ENCODE measurements at places on chromosomes 2 and 18.

- DNase-seq: no peak
- peaks cover 21% of the 10 kb centered on the region for H3K36me3 ChIP-seq
- no peaks in the 10 kb centered on the region for H3K27me3 ChIP-seq
- no peak overlapping the region for H3K4me3 ChIP-seq
These were observed 90.2 kb upstream of the SLC25A52 start for GRCh38 chr18:31850844-31851243.

DNA sequence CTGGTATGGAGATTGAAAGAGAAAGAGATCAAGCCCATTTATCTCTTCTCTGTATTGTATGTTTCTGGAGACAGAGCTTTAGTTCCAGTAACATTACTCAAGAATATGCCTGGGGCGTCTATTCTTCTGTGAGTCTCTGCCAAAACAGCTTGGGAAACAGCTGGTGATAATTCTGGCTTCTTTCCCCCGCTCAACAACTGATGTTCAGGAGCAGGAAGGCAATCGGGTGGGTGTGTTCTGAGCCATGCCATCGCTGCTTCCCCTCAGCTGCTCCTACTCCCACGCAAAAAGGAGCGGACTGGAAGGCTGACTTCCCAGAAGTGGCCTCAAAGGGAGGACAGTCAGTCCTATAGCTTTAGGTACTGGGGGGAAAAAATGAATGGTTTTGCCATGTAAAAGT is 695.1 kb downstream of the PLCL1 start:
- no peak overlapping the region for H3K4me3 ChIP-seq
- H3K4me1 ChIP-seq: no peaks in the 10 kb centered on the region
- no peak overlapping the region for H3K27ac ChIP-seq
- H3K27me3 ChIP-seq: no peaks in the 10 kb centered on the region

- H3K36me3 ChIP-seq: peaks cover 3% of the 10 kb centered on the region
- no peaks in the 10 kb centered on the region for H3K4me1 ChIP-seq
- H3K27me3 ChIP-seq: peaks cover 10% of the 10 kb centered on the region
- H3K27ac ChIP-seq: no peak overlapping the region
- no peak for DNase-seq
These were observed 226.8 kb downstream of the TNS1 start for GRCh38 chr2:217775920-217776503.

DNA sequence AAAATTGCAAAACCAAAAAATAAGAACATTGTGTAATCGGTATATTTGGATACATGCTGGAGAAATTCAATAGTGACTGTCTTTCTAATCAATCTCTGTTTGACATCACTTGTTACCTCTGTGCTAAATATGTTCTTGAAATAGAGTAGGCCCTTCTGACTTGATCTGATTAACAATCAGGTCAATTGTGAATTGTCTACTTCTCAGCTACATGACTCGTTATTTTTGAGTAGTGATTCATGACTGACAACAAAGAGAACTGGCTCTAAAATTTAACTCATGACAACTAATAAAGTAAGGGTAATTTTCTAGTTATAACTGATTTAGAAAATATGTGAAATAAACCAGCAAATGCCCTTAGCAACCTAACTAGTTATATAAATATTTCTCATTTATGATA is 312.1 kb downstream of the TMX3 start:
- H3K27ac ChIP-seq: no peak overlapping the region
- no peak overlapping the region for H3K4me3 ChIP-seq
- H3K4me1 ChIP-seq: no peaks in the 10 kb centered on the region
- DNase-seq: no peak
- no peaks in the 10 kb centered on the region for H3K36me3 ChIP-seq

GRCh38 chr2:207532676-207533075 is 2.9 kb downstream of the CREB1 start:
- no peaks in the 10 kb centered on the region for H3K27me3 ChIP-seq
- H3K27ac ChIP-seq: peak overlapping the region; percentile 99
- DNase-seq: no peak
- H3K36me3 ChIP-seq: peaks cover 7% of the 10 kb centered on the region
- H3K4me1 ChIP-seq: peaks cover 27% of the 10 kb centered on the region
- H3K4me3 ChIP-seq: peak overlapping the region; percentile 87

DNA sequence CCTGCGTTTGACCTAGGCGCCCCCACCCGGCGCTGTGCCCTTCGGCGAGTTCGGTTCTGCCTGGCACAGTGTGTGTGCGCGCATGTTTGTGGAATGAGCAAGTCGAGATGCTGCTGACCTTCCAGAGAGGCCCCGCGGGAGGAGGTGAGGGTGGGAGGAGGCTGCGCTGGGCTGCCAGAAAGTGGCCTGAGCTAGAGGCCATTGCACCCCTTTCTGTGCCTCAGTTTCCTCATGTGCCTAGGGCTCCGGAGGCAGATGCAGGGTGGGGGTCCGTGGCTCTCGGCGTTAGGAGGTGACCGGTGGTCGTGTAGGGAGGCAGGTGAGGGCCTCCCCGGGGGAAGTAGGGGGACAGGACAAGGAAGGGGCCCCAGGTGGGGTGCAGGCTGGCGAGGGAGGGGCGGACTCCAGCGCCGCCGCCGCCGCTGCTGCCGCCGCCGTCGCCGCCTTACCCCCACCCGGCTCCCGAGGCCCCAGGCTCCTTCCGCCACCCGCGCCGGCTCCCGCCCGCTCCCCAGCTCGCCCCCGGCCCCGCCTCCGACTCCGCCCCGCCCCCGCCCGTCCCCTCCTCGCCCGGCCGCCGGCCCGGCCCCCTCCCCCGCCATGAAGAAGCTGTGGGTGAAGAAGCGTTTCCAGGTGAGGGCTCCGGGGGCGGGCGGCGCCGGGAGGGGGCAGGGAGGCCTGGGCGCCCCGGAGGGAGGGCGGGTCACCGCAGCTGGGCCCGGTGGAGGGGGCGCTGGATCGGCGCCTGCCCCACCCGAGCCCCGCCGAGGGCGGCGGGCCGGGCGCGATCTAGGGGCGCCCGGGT is 7.0 kb downstream of the SPEG start:
- H3K27me3 ChIP-seq: peaks cover 22% of the 10 kb centered on the region
- H3K4me1 ChIP-seq: peaks cover 12% of the 10 kb centered on the region
- no peak for DNase-seq
- no peaks in the 10 kb centered on the region for H3K36me3 ChIP-seq
- peak overlapping the region; percentile 82 for H3K4me3 ChIP-seq

GRCh38 chr2:74008761-74009395 is 24.2 kb downstream of the TET3 start:
- peaks cover 17% of the 10 kb centered on the region for H3K4me1 ChIP-seq
- H3K27me3 ChIP-seq: no peaks in the 10 kb centered on the region
- no peak overlapping the region for H3K27ac ChIP-seq
- peaks cover 5% of the 10 kb centered on the region for H3K36me3 ChIP-seq
- H3K4me3 ChIP-seq: no peak overlapping the region
- DNase-seq: no peak

DNA sequence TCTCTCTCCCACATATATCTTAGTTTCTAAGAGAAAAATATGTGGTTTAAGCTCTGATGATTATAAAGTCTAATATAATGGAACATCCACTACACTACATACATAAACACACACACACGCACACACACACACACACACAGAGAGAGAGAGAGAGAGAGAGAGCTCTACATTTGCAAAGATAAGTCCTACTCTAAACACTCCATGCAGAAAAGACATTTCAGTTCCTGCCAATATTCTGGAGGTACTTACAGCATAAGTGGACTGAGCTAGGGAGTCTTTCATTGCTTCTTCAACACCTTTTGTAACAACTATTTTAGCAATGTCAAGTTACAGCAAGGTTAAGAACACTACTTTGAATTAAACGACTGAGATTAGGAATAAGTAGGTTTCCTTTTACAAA is 80.1 kb downstream of the FIGN start:
- no peaks in the 10 kb centered on the region for H3K4me1 ChIP-seq
- no peaks in the 10 kb centered on the region for H3K27me3 ChIP-seq
- H3K4me3 ChIP-seq: no peak overlapping the region
- no peaks in the 10 kb centered on the region for H3K36me3 ChIP-seq
- no peak for DNase-seq

DNA sequence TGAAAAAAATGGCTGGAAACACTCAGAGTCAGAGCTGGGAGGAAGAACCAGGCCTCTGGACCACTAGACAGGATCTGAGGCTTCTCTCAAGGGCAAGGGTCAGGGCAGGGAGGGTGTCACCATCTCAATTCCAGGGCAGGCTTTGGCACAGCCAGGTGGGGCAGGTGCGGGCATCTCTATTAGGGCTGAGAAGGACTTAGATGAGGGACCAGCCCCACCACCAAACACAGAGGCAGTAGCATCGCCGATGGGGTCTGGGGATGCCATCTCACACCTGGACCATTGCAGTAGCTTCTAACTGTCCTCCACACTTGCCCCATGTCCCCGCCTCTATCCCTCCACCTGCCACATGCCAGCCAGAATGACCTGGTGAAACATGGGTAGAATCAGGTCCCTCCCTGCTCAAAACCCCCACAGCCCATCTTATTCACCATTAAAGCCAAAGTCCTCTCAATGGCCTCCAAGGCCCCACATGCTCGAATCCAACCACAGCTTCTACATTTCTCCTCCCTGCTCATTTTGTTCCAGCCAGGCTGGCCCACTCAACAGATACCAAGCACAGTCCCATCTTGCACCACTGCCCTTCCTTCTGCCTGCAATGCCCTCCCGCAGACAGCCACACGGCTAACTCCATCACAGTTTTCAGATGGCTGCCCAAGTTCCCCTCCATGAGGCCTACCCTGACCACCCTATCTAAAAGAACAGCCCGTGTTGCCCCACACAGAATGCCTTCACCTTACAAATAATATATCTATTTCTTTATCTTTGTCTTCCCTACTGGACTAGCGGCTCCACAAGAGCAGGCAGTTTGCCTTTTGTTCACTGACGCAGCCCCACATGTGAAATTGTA is 177.4 kb downstream of the SMAD2 start:
- peaks cover 15% of the 10 kb centered on the region for H3K27me3 ChIP-seq
- no peak for DNase-seq
- no peaks in the 10 kb centered on the region for H3K36me3 ChIP-seq
- H3K4me1 ChIP-seq: peaks cover 9% of the 10 kb centered on the region

DNA sequence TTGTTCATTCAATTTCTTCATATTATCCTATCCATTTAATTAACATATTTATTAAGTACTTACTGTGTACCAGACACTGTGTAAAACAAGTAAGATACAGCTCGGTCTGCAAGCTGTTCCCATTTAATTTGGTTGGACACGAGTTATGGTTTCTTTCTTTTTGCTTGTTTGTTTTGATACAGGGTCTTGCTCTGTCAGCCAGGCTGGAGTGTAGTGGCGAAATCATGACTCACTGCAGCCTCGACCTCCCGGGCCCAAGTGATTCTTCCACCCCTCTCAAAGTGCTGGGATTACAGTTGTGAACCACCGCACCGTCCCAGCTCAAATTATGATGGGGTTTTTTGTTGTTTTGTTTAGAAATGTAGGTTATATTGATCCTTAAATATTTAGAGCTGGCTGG is 9.0 kb downstream of the CYBRD1 start:
- peaks cover 12% of the 10 kb centered on the region for H3K27me3 ChIP-seq
- H3K27ac ChIP-seq: no peak overlapping the region
- DNase-seq: no peak
- H3K36me3 ChIP-seq: no peaks in the 10 kb centered on the region

- no peaks in the 10 kb centered on the region for H3K36me3 ChIP-seq
- H3K27me3 ChIP-seq: peaks cover 13% of the 10 kb centered on the region
- DNase-seq: no peak
- H3K27ac ChIP-seq: no peak overlapping the region
- H3K4me3 ChIP-seq: no peak overlapping the region
These were observed 74.3 kb upstream of the NPAS2 start for GRCh38 chr2:100745604-100746003.

DNA sequence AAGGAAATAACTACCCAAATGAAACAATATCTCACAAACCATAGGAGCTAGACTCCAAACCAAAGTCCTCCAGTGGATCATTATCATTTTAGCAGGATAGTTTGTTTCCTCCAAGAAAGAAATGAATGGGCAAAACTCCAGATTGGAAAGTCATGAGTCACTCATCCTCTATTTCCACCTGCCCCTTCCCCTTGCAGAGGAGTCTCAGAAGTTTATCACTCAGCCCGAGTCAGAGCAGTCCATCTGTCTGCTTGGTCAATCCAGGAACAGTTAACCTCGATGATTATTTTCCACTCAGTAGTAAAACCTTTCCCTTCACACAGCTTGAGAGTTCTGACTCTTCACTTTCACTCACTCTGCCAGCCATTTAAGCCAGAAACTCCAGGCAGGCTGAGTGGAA is 462.2 kb downstream of the BCL11A start:
- no peaks in the 10 kb centered on the region for H3K36me3 ChIP-seq
- H3K4me1 ChIP-seq: no peaks in the 10 kb centered on the region
- no peak for DNase-seq
- peak overlapping the region; percentile 14 for H3K27ac ChIP-seq

DNA sequence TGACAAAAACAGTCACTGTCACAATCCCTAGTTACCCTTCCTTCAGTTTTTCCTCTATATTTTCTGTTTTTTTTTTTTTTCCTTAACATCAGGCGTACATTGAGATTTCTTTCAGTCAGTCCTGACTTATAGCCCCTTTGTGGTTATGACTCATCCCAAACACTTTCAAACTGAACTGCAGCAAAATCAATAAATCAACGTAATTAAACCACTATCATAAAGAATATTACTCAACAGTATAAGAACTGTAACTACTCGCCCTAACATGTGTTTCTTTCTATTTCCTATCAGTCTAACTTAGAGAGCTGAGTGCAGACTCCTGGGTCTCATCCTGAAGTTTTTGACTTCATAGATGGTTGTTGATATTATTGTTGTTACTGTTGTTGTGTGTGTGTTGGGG is 523.5 kb downstream of the LRRTM4 start:
- no peaks in the 10 kb centered on the region for H3K27me3 ChIP-seq
- no peaks in the 10 kb centered on the region for H3K4me1 ChIP-seq
- no peak overlapping the region for H3K4me3 ChIP-seq
- H3K36me3 ChIP-seq: no peaks in the 10 kb centered on the region
- DNase-seq: no peak

DNA sequence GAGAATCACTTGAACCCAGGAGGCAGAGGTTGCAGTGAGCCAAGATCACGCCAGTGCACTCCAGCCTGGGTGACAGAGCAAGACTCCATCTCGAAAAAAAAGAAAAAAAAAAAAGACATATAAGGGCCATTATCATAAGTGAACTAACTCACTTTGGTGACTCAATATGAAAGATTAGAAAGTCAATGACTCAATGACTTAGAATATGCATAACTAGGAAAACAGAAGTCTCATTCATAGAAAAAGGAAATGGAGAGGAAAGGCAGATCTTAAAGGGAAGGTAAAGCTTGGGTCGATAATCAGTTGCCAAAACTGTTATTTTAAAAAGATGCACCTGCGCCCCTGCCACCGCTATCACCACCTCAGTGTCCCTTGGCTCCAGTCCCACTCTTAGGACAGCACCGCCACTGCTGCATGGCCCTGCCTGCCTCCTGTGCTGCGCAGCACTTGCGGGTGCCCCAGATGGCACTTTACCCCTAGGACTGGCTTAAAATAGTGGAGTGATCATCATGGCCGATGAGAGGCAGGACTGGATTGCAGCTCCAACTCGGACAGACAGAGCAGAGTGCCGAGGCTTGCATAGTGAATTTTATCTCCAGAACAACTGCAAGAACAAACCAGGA is 54.7 kb downstream of the INO80D start:
- no peak for DNase-seq
- peaks cover 31% of the 10 kb centered on the region for H3K4me1 ChIP-seq
- peaks cover 66% of the 10 kb centered on the region for H3K36me3 ChIP-seq
- no peaks in the 10 kb centered on the region for H3K27me3 ChIP-seq

DNA sequence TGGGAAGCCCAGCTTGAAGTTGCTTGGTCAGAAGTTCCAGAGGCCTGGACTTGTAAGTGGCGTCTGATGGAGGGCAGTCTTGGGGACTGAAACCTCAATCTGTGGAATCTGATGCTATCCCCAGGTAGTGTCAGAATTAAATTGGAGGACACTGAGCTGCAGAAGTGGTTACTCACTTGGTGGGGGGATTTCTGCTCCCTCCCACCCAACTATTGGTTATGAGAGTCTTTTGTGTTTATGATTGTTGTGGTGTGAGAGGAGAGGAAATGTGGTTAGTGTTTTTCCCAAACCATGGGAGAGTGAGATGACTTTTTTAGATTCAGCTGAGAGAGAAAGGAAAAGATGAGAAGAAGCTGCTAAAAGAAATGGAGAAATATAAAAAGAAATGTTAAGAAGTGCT is 12.8 kb downstream of the ZBTB14 start:
- no peaks in the 10 kb centered on the region for H3K36me3 ChIP-seq
- H3K4me3 ChIP-seq: no peak overlapping the region
- no peak for DNase-seq

Data from memory B cell (primary cell).